Epithelial cell of umbilical artery (primary cell): ENCODE measurements at places on chromosomes 1 and 21. TPM values are rescaled to one million over a fixed set of nuclear protein-coding genes. Genes with fewer than 3 reads are reported as not detected.

The LINGO4 gene
- not detected in 2 replicates for total RNA-seq

The WARS2 gene
- 12.2 and 15.9 TPM in 2 replicates for total RNA-seq

The PRDM16 gene
- 1.9 and 2.7 TPM in 2 replicates for total RNA-seq

The LIN28A gene
- not detected in 2 replicates for total RNA-seq

The LMO4 gene
- total RNA-seq = 19.5 and 25.4 TPM in 2 replicates

The IL23R gene
- total RNA-seq = not detected in 2 replicates

The SLC30A2 gene
- total RNA-seq = not detected in 2 replicates

The OR14K1 gene
- not detected in 2 replicates for total RNA-seq

The C1orf141 gene
- total RNA-seq = not detected in 2 replicates
